ENCODE measurements at places on chromosomes 6 and 20.

DNA sequence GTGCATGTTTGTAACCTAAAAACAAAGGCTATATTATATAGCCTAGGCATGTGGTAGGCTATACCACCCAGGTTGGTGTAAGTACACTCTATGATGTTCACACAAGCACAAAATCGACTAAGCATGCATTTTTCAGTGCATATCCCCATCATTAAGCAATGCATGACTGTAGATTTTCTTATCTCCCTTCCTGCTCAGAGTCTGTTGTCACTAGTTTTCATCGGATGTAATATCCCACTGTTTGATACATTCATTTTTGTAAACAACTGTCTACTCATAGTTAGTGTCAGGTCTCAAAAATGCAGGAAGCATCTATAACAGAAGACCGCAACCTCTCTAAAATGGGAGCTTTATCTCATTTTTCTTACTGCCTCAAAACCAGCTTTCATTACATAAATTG lies 70.7 kb downstream of the GFRAL start:
- peak; percentile 13 for DNase-seq

DNA sequence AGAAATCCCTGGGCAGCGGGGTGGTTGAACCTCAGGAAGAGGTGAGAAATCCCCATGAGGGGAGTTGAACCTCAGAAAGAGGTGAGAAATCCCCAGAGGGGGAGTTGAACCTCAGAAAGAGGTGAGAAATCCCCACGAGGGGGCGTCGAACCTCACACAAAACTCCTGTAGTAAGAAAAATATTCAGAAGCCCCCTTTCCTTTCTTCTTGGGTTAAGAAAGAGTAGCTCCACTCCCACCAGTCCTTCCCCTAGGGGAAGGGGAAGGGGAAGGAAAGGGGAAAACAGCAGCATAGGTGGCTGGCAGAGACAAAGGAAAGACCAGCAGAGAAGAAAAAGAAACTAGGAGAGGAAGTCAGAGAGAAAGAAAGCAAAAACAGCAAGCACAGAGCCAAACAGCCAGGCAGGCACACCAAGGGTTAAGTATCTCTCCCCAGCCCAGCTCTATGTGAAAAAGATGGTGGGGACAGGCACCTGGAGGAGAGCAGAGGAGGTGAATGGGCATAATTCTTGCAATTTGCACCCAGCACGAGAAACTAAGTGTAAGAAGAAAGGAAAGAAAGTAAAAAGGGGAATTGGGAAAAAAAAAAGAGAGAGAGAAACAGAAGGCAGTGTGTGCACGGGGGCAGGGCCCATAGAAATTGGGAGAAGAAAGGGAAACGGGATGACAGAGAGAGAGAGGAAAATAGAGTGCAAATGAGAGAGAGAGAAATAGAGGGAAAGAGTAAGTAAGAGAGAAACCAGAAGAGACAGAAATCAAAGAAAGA lies 88.2 kb downstream of the PLG start:
- DNase-seq: no peak

GRCh38 chr6:139242457-139243240 lies 49.1 kb downstream of the TXLNB start:
- no peak for DNase-seq

DNA sequence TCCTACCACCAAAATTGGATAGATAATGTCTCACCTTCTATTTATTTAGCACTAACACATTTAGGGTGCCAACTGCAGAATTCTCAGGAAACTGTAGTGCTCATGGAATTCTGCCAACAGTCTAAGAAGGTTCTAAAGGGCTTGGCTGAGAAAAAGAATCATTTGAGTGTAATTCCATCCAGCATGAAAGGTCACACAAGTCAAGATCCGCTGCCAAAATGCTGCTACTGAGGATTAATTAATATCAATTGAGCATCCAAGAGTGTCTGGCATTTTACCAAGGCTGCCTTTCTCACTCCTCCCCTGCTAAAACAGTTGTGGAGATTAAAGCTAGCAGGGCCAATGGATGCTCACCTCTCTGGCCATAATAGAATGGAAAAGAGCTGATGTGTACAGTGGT lies 112.7 kb downstream of the FHL5 start:
- no peak for DNase-seq

DNA sequence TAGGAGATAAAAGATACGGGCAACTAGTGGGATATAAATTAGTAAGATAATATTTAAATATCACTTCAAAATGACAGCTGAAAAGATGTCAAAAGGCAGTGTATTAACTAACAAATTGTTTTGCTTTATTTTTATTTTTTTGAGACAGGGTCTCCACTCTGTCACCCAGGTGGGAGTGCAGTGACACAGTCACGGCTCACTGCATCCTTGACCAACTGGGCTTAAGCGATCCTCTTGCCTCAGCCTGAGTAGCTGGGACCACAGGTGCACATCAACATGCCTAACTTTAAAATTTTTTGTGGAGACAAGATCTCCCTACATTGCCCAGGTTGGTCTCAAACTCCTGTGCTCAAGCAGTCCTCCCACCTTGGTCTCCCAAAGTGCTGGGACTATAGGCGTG lies 5.9 kb downstream of the ZNF292 start:
- DNase-seq: no peak

DNA sequence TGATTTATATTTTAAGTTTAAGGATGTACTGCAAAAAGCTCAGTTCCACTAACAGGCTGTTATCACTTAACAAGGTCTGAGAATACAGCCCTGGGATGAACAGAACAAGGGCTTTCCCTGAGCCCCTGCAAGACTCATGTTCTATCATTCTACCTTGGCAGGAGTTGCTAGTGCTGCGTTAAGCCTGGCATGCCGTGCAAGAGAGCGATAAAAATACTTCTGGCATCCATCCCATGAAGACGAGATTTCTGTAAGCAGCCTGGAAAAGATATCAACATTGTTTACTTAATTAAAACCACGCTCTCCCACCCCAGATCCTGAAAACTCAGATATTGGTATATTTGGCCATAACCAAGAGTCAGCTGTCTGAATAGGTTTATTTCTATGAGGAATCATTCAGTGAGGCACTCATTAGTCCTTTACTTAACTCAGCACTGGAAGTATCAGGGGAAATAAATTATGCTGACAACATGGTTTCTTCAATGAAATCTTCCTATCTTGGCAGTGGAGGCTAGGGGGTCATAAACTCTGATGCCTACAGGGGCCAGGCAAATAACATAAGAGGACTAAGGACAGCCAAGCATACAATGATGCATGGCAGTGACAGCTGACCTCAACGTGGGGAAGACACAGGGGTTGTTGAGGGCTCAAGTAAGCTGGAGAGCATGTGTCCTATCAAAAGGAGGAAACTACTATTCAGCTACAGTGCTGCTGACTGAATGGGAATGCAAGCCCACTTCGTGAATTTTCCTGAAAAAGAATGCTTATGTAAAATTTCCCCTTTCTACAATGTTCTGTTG lies 37.6 kb upstream of the LYRM2 start:
- DNase-seq: no peak

- DNase-seq: no peak
These were observed 6.9 kb downstream of the MANBAL start for GRCh38 chr20:37296371-37296770.

DNA sequence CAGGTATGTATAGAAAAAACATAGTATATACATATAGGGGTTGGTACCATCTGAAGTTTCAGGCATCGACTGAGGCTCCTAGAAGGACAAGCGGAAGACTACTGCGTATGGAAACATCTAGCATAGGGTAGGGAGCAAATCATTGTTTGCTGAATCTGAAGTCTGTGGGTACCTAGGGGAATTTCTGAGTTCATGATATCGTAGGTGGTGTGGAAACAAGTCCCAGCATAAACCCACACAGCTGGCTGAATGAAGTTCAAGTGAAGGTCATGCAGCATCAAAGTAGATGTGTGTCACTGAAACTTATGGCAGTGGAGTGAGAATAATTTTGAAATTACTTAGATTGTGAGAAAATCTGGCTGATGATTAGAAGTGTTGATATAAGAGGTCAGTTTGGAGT lies 39.4 kb downstream of the MAP7 start:
- no peak for DNase-seq
